ENCODE measurements at places on chromosomes 12 and 14.

- DNase-seq = no peak
These were observed 38.8 kb upstream of the ATF7IP start for GRCh38 chr12:14326699-14327098.

DNA sequence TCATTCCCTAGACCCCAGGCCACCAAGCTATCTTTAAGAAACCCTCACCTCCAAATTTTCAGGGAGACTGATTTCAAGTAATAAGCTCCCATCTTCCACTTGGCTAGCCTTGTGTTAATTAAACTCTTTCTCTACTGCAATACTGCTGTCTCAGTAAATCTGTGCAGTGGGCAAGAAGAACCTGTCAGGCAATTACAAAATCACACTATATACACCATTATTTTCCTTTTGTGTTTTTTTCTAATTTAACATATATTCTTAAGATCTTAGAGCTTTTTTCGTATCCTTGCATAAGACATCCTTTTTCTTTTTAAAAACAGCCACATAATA lies 7.7 kb upstream of the GOLGA5 start:
- no peak for DNase-seq

DNA sequence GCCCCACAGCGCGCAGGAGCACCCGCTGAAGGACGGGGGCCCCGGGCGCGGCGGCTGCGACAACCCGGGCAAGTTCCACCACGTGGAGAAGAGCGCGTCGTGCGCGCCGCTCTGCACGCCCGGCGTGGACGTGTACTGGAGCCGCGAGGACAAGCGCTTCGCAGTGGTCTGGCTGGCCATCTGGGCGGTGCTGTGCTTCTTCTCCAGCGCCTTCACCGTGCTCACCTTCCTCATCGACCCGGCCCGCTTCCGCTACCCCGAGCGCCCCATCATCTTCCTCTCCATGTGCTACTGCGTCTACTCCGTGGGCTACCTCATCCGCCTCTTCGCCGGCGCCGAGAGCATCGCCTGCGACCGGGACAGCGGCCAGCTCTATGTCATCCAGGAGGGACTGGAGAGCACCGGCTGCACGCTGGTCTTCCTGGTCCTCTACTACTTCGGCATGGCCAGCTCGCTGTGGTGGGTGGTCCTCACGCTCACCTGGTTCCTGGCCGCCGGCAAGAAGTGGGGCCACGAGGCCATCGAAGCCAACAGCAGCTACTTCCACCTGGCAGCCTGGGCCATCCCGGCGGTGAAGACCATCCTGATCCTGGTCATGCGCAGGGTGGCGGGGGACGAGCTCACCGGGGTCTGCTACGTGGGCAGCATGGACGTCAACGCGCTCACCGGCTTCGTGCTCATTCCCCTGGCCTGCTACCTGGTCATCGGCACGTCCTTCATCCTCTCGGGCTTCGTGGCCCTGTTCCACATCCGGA lies 1.4 kb downstream of the FZD10 start:
- no peak for DNase-seq

GRCh38 chr14:69525896-69526295 lies 41.4 kb downstream of the PLEKHD1 start:
- DNase-seq = no peak

DNA sequence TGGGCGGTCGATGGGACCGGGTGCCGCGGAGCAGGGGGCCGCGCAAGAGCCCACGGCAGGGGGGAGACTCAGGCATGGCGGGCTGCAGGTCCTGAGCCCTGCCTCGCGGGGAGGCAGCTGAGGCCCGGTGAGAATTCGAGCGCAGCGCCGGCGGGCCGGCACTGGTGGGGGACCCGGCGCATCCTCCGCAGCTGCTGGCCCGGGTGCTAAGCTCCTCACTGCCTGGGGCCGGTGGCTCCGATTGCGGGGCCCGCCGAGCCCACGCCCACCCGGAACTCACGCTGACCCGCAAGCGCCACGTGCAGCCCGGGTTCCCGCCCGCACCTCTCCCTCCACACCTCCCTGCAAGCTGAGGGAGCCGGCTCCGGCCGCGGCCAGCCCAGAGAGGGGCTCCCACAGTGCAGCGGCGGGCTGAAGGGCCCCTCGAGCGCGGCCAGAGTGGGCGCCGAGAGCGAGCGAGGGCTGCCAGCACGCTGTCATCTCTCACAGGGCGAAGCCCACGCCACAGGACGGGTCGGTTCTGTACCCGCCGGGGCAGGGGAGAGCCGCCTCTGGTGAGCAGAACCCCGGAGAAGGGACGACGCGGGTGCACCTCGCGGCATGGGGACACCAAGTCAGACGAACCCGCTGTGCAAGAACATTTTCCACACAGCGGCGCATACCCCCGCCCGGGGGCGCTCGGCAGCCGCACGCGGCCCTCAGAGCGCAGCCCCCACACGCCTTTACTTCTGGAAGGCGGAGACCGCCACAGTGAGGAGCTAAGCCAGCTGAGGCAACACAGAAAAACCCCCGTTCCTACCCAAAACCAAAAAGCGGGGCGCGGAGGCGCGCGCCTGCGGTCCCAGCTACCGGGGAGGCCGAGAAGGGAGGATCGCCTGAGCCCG lies 1.2 kb upstream of the SIVA1 start:
- no peak for DNase-seq

GRCh38 chr14:90487031-90487430 lies 90.2 kb downstream of the CALM1 start:
- peak; percentile 90 for DNase-seq

GRCh38 chr12:101768781-101769180 lies 29.5 kb upstream of the SYCP3 start:
- DNase-seq = no peak

DNA sequence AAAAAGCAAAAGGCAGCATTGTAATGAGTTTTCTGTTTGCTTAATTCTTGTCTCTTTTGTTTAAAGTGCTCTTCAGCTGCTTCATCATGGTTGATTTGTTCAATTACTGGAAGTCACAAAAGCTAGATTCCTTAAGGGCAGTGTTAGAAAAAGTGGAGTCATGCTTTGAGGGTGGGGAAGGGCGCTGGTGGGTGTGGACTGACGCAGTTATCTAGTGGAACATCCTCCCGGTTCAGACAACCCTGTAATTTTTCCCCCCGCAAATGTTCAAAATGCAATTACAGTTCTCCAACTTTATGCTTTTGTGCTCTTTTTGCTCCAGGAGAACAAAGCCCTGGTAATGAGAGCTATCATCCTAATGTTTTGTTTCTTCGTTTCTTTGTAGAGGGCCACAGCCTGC lies 2.1 kb downstream of the AKAP6 start:
- DNase-seq = no peak

- DNase-seq = no peak
These were observed 261.7 kb downstream of the LRFN5 start for GRCh38 chr14:41868396-41868795.

DNA sequence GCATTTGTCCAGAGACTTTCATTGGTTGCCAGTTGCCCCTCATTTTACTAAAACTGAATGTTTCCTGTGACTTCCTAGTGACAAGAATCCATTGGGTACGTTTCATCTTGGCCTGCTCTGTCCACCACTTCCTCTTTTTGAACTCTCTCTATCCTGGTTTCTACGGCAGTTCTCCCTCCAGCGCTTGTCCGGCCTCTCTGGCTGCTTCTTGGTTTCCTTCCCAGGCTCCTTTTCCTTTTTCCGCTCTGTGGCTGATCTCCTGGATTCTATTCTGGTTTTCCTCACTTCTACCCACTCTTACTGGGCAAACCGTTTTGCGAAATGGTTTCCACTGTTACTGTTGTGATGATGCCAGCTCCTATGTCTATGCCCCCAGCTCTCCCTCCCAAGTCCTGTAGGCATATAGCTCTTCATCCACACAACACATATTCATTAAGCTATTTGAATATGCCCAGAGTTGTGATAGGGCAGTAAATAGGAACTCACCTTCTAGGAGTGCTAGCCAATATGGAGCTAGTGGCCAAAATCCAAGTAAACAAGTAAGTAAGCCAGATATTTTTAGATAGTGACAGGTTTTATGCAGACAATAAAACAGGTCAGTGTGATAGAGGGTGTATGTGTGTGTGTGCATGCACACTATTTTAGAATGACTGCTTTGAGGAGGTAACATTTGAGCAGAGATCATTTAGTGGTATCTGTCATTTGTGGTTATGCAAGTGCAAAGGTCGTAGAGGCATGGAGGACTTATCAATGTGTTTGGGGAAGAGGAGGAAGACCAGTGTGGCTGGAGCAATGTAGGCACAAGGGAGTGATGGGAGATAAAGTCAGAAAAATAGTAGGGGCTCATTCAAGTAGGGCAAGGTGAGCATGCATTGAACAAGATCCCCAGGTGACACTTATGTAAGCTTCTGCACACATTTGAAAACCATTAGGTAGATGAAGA lies 27.9 kb upstream of the CTDSP2 start:
- DNase-seq = no peak
